ENCODE measurements at places on chromosomes 4 and X.

DNA sequence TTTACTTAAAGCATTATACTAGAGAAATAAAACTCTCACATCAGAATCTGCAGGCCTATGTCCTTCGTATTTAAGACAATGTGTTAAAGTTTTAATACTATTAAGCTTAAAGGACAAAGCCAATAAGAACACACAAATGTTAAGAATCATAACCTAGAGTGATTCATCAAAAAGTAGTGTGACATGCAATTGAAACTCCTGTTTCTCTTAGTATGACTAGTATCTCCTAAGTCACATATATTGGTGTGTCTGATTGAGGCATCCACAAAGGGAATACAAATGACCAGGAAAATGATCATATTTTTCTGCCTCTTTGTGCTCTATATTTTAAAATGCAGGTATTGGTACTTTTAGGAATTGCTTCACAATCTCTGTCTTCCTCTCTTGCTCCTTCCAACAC is 23.8 kb downstream of the GPRASP3 start:
- no peak for DNase-seq

- no peak for DNase-seq
Observed at GRCh38 chr4:110071466-110071865, 126.9 kb downstream of the ELOVL6 start.

DNA sequence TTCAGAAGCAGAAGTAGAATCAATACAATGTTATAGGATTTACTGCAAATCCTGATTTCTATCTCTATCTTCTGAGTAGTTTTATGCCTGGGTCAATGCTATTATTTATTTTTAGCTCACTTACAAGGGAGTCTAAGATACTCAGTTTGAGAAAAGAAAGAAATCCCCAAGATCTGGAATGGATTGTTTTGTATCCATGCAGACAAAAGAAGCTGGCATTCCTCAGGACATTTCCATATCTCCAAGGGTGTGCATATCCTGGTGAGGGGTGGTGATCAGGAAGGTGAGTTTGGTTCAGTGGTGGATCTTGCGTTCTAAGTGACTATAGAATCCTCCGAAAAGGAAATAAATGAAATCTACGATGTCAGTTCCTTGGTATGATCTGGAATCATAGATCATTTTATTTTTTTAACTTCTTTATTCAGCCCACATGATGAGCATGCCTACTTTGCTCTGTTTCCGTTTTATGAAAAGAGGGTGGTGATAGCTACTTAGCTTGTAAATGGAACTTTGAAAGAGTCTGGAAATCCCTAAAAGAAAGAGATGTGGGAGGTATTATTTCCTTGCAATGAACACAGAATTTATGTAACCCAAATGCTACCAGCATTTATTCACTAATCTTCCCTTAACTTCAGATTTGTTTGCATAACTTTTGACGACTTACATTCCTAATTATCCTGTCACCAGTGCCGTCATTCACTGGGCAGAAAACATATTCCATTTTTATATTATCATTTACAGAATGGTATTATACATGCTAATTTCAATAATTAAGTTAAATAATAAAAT is 81.1 kb upstream of the RAPGEF2 start:
- DNase-seq, result no peak

DNA sequence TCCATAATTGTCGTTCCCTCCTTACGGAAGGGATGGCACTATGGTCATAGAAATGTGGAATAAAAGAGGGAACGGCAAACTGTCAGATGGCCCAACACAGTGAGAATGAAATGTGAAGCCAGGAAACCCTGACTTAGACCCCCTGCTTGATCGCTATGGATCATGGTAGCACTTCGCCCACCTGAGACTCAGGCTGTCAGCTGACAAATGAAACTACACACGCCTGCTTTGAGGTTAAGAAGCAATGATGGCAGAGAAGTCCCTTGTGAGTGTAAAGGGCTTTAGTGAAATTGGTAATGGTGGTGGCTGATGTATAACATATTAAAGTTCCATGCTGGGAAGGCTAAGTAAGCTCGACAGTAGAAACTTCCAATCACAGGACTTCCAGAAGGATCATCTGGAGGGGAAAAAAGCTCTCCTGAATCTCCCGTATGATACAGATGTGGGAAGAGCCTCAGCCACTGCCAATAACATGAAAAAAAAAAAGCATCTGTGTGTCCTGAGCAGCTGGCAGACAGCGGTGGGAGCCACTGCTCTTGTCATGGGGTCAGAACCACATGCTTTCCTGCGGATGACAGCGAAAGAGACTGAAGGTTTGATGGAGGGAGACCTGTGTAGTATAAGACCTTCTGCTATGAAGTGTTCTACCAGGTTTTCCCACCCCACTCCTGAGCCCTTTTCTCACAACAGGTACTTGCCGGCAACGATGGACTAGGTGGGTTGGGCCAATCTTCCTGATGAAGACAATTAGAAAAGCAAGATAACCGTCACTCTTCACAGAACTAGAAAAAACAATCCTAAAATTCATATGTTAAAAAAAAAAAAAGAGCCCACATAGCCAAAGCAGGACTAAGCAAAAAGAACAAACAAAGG is 107.6 kb downstream of the AFAP1 start:
- DNase-seq, result no peak

GRCh38 chr4:38209654-38210053 is 249.5 kb downstream of the PTTG2 start:
- no peak for DNase-seq

DNA sequence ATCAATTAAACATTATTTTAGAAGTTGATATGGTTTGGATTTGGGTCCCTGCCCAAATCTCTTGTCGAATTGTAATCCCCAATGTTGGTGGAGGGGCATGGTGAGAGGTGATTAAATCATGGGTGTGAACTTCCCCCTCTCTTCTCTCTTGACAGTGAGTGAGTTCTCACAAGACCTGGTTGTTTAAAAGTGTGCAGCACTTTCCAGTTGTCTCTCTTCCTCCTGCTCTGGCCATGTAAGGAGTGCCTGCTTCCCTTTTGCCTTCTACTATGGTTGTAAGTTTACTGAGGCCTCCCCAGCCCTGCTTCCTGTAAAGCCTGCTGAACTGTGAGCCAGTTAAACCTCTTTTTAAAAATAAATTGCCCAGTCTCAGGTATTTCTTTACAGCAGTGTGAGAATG is 141.4 kb downstream of the GALNTL6 start:
- no peak for DNase-seq

DNA sequence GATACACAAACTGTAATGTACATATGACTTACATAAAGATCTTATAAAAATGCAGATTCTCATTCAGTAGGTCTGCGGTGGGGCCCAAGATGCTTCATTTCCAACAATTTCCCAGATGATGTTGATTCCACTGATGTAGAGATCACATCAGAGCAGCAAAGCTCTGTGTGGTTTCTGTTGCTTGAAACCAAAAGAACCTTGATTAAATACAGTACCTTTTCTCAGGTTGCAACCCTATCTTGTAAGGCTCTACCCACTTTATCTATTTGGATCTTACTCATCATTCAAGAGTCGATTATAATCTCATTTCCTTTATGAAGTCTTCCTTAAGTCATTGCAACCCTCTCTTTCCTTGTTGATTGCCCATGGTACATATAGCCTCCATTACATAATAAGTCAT is 816.8 kb downstream of the RPA4 start:
- DNase-seq, result peak; percentile 29

GRCh38 chr4:81740487-81740886 is 268.8 kb upstream of the RASGEF1B start:
- DNase-seq, result no peak

- peak; percentile 7 for DNase-seq
Observed at GRCh38 chrX:31293409-31293808, 221.6 kb upstream of the FTHL17 start.

DNA sequence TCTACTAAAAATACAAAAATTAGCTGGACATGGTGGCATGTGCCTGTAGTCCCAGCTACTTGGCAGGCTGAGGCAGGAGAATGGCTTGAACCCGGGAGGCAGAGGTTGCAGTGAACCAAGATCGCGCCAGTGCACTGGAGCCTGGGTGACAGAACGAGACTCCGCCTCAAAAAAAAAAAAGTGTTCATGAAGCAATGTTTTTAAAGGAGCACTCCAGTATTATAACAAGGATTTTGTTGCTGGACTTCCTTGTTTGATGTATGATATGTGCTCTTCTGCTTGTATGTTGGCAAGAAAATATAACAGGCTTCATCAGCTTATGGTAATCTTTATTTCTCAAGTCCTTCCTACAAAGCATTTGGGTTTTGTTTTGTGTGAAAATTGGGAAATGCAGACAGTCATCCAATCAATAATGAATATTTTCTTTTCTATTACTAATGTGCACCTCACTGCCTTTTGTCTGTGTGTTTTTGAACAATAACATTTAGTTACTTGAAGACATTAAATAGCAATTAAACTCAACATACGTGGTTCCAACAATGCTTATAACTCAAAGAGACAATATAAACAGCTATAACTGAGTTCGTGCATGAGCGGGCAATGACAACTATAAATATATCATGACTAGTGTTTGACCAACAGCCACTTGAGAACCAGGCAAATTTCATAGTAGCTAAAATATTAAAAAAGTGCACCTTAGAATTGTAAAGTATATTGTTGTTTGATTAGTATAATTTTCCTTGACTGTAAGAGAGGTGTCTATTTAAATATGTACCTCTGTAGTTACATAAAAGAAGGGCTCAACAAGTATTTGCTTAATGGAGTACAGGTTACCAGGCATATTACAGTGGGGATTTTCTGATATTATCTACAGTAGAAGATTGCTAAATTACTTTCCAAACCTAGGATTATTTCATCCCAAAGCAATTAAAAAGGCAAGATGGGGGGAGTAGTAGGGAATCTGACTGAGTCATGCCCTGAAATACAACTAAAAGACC is 210.7 kb downstream of the PPP3CA start:
- DNase-seq, result no peak

DNA sequence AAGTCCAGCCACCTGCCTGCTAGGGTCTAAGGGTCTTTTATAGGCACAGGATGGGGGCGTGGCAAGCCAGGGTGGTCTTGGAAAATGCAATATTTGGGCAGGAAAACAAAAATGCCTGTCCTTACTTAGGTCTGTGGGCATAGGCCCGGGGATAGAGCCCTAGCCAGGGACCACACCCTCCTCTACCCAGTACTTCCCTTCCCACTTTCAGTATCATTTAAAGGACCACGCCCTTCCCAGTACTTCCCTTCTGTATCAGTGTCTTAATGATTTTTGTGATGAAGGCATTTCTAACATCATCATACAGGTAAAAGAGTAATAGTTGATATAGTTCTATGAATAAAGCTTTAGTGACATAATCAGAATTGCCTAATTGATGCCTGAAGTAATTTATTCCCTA is 11.4 kb downstream of the BANK1 start:
- DNase-seq, result no peak

- DNase-seq, result no peak
Observed at GRCh38 chr4:99668472-99668871, 10.8 kb upstream of the C4orf54 start.

DNA sequence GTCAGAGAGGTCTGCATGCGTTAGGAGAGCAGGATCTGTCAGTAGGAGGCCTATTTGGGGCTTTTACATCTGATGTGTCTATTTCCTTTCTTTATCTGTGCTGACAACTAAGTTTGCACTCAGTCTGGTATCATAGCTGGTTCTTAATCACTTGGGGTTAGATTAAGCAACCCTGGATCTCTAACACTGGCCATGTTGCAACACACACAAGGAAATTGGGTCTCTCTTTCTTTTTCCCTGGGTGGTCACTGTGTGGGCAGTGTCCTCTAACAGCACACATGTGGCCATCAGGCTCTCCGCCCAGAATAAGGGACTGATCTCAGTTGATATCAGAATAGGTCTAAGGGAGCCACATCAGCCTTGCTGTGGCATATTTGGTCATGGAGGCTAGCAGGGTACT is 38.9 kb downstream of the IGFBP7 start:
- no peak for DNase-seq

- DNase-seq, result peak; percentile 0
Observed at GRCh38 chr4:188127214-188127874, 11.9 kb upstream of the TRIML1 start.

- DNase-seq, result no peak
Observed at GRCh38 chrX:72208126-72208800, 26.7 kb downstream of the PIN4 start.

DNA sequence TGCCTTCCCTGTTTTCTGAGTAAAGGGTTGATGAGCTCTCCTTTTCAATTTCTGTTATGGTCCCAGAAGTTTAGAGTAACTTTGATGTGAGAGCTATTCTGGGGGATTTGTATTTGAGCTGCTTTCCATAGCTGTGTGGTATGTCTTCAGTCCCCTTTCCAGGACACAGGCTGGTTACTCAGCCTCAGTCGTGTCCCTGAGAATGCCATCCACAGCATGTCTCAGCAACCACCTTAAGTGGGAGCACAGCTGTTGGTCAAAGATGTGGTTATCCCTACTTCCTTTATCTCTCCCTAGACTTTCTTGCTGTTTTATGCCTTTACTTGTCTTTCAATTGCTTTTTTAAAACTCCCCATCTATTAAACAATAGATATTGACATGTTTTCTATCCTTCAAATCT is 37.8 kb downstream of the RNF175 start:
- no peak for DNase-seq

GRCh38 chr4:24668956-24669355 is 84.6 kb upstream of the DHX15 start:
- DNase-seq, result no peak

DNA sequence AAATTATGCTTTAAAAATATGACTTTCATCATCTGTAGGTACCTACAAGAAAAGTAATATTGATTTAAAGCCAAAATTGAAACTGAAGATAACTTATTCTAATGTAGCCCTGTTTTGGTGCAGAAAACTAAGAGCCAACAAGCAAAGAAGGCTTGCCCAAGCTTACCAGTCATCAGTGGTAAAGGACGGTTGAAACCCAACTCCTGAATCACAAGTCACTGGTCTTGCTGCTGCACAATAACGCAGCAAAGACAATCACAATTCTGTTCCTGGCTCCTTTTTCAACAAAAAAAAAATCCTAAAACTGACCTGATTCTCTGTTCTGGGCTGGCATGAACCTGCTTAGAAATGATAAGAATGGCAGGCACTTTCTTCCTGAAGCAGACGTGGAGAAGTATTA is 34.5 kb downstream of the WDFY3 start:
- DNase-seq, result no peak

- DNase-seq, result no peak
Observed at GRCh38 chr4:138196153-138196552, 46.0 kb downstream of the SLC7A11 start.

GRCh38 chr4:37138019-37138653 is 106.4 kb upstream of the NWD2 start:
- peak; percentile 1 for DNase-seq

DNA sequence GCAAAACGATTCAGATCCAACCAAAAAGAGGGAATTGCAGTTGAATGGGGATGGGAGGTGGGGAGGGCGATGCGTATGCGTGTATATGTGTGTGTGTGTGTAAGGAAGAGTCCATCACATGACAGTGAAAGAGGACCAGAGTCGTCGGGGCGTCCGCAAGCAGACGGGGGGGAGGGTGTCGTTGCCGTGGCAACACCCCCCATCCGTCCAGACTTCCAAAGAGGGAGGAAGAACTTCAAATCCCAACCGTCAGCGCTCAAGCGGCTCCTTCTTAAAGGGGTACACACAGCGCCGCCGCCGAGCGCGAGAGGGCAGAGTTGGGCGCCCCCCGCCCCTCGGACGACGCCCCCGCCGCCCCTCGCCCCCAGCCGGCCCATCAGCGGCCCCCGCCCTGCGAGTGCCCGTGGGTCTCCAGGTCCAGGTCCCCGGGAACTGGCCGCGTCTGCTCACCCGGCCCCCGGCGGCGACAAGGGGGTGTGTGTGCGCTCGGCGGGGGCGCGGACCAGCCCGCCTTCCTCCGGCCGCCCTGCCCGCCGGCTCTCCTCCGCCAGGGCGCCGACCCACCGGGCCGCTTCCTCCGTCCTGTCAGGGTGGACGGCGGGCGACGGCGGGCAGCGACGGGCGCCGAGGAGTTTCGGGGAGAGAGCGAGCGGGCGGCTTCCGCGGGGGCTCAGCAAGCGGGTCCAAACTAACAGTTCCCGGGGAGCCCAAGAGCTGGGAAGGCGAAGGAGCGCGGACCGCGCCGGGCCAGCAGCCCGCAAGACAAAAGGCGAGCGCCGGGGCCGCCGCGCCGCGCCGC is 685 bp downstream of the LCORL start:
- DNase-seq, result peak; percentile 31

Data from activated CD4-positive, alpha-beta T cell treated with anti-CD3 and anti-CD28 coated beads, Interleukin-2, Interleukin-4, amounts not matched to agents 100 ng/mL and 50 ng/mL, durations not matched to agents 16 hours and 8 hours (primary cell).